ENCODE measurements at places on chromosomes 5 and 9.
A peak's percentile ranks its signal among the peaks of the same experiment; 100 is the strongest.

DNA sequence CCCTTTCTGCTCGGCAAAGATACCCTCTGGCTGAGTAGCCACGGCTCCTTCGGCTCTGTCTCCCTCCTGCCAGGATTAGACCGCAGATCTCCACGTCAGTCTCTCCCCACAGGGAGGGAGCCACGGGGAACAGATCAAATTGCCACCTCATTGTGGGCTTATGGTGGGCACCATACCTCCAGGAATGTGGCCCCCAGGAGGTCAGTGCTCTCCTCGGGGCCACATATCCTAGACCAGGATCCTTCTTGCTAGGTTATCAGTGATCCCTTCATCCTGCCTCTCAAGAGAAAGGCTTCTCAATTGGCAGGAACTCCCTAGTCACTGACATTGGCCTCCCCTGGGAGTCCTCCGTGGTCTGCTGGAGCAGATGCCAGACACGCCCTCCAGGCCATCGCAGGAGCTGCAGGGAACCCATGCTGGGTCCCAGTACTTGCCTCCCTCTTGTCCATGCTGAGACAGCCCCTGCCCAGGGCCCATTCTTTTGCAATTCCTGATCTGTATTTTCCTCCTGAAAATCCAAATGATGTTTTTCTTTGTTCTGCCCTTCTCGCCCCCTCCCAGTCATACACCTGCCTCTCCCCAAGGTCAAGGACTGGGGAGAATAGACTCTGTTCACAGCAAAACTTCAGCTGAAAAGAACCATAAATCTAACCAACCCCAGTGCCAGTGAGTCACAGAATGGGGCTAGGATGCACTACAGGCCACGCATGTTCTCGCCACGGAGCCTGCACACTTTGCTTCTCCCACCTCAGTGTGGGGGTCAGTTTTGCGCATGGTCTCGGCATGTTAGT is 31.6 kb upstream of the ENHO start:
- DNase-seq = no peak

DNA sequence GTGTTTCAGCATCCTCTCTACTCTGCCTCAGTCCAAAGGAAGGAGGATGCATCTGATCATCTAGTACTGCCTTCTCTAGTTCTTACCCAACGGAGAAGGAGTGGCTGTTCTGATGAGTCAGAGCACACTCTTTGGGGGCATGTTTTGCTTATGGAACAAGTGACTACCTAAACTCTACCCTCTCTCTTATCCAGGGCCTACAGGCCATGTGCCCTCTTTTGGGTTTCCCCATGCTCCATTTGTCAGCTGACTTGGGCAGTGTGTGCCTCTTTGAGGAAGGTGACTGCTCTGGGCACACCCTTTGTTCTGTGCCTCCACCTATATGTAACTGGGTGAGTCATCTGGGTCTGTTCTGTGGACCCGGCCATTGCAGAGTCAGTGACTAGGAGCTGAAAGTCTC is 89.6 kb upstream of the BNC2 start:
- DNase-seq = no peak

DNA sequence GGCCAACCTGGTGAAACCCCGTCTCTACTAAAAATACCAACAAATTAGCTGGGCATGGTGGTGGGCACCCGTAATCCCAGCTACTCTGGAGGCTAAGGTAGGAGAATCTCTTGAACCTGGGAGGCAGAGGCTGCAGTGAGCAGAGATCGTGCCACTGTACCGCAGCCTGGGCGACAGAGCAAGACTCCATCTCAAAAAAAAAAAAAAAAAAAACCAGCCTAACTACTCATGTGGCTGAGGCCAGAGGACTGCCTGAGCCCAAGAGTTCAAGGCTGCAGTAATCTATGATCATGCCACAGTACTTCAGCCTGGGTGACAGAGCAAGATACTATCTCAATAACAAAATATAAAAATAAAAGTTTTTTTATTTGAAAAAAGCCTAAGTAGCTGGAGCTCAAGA is 3.2 kb downstream of the UBTD2 start:
- DNase-seq = no peak

DNA sequence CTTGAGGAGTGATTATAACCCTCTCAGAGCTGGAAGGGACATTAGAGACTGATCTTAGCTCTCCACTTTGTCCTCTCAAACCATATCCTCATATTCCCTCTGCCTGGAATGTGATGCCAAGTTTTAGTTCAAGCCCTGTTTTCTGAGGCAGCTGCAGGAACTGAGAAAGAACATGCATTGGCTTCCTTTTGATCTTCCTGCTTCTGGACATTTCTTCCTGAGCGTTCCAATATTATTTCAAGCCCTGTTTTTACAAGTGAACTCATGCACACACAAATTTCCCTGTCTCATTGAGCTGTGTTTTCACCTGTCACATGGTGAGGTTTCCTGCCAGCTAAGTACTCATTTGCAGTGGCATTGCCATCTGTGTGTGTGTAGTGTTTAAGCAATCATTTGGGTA is 17.0 kb downstream of the FOCAD start:
- no peak for DNase-seq

- no peak for DNase-seq
These were observed 6.5 kb downstream of the AMACR start for GRCh38 chr5:34001241-34001841.

- no peak for DNase-seq
These were observed 25.8 kb downstream of the WNT8A start for GRCh38 chr5:138109463-138110265.

GRCh38 chr9:112104901-112105300 is 70.2 kb downstream of the SUSD1 start:
- DNase-seq = no peak

DNA sequence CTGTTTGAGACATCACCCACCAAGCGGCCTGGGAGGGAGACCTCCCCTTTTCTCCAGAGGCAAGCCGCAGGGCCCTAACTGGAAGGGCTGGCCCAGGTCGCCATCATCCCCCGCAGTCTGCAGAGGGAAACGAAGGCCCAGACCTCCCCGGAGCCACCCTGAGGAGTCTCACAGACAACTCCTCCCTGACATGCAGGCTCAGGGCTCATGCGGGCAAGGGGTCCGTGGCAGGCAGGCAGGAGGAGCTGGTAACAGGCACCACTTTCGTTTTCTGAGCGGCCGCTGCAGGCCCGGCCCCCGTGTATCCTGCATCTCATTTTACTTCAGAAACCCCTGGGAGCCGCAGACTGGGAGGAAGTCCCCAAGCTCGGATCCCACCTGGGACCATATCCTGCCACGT is 192.0 kb upstream of the PPP1R26 start:
- no peak for DNase-seq

- peak; percentile 60 for DNase-seq
These were observed 62.7 kb upstream of the PALM2AKAP2 start for GRCh38 chr9:109717342-109717741.

DNA sequence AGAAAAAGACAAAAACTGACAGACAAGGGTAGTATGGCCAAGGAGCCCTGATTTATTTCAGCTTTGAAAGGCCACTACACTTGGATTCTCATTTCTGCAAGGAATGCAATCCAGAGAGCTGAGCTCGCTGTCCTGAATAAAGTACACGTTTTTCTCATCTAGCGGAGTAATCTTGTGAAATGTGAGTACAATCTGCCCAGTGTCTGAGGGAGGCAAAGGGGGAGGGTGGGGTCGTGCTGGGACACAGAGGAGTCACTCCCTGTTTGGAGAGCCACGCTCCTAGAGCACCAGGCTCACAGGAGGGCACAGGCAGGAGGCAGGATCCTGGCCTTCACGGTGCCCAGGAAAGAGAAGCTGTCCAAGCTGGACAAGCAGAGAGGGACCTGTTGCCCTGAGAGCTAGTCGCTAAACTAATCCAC is 51.0 kb upstream of the IFNK start:
- DNase-seq = no peak

DNA sequence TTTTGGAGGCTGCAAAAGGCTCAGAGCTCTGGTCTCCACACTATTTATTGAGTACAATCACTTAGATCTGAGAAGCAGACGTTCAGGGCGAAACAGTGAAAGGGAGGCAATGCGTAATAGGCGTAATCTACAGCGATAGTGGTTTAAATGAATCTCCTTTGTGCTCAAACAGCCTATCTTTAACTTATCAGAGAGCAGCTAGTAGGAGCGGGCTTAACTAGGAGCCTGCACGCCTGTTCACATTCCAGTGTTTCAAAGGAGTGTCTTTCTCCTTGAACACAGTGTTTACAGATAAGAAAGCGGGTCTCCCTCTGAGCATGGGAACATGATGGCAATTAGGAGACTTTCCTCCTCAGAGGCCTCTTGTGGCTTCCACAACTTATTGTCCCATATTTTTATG is 49.4 kb downstream of the AP3B1 start:
- no peak for DNase-seq

GRCh38 chr5:37568018-37568753 is 189.1 kb downstream of the WDR70 start:
- DNase-seq = no peak

DNA sequence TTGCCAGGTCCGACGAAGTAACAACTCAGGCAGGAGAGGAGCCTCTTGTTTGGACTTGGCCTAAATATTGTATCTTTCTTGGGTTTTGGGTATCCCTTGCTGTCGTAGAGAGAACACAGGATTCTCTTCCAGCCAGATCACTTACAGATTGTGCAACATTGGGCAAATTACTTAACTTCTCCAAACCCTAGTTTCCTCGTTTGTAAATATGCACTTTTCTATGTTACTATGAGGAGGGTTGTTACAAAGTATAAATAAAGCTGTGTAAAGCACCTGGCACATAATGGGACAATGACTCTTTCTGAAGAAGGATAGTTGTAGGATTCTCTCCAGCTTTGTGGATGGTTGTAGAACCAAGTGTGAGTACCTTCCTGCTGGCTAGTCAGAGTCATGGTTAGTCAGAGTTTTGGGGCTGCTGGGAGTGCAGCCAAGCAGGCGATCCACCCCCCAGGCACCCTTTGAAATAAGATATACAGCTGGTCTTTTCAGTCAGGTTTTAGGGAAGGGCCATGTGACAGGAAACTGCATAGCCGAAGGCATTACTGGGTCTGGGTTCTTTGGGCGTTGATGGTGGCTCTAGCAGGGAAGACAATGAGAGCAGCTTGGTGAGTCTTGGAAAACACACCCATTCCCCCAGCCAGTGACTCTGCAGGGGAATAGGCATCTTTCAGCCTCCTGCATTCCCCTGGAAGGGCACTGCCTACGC is 49.9 kb upstream of the GDNF start:
- DNase-seq = no peak

DNA sequence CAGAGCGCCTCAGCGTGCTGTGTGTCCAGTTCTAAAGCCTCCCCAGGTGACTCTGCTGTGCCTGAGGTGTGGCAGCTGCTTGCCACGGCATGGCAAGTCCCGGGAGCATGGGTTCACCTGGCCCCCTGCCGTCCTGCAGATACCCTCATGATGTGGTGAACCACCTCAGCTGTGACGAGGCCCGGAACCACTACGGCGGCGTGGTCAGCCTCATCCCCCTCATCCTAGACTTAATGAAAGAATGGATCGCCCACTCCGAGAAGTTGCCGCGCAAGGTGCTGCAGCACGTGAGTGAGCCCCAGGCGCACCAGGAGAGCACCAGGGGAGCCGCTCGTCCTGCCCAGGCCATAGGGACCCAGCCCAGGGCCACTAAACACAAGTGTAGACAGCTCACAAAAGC is 9.5 kb downstream of the SPACA9 start:
- no peak for DNase-seq

GRCh38 chr9:107874591-107875369 is 385.2 kb upstream of the KLF4 start:
- no peak for DNase-seq

DNA sequence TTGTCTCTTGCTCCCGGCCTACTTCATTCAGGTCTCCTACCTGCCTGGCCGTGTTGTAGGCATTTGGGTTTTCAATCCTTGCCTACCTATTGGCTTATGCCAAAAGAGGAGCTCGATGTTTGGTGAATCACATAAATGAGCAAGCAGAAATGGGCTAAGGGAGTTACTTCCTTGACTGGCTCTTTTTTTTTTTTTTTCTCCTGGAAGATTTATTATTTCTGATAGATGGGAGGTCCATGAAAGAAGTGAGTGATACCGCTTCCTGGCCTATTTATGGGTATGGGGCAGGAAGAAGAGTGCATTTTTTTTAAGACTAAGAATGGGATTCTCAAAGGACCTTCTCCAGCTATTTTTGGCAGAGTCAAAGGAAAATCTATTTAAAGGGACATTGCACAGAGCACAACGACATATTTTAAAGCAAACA is 294.1 kb downstream of the ARHGAP26 start:
- no peak for DNase-seq

DNA sequence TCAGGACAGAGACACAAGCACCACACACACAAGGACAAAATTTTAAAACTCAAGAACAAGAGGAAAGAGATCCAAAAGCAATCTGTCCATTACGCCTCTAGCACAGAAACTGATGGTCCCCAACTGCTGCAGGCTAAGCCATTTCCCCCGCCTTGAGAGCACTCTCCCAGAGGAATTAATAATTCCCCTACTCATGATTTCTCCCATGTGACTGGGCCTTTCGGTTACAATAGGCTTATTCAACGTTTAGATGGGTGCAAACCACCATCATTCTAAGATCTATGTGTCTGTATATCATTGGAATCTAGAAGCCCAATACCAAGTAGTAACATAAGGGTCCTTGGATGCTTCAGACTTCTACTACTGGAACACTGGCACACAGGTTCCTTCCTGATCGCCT is 18.8 kb downstream of the BRD8 start:
- no peak for DNase-seq

GRCh38 chr5:168132241-168132641 is 159.2 kb upstream of the WWC1 start:
- no peak for DNase-seq

GRCh38 chr5:57491369-57491965 is 8.9 kb upstream of the ACTBL2 start:
- DNase-seq = no peak

- no peak for DNase-seq
These were observed 991.2 kb upstream of the ACO1 start for GRCh38 chr9:31393240-31393639.

DNA sequence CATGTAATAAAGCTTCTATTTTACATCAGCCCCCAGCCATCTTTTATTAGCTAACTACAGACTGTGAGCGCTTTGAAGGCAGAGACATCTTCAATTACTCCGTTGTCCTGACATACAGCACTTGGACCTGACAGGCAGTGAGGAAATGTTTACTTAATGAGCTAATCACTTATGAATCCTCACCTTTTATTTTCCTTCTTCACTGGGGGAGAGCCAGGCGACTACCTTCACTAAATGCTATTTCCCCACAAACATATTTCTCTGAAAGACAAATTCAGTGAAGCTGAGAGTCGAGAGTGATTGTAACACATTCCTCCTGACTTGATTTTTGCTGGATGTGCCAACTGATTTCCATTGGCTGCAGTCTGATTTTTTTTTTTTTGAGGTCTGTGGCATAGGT is 192.1 kb upstream of the CLINT1 start:
- DNase-seq = no peak

DNA sequence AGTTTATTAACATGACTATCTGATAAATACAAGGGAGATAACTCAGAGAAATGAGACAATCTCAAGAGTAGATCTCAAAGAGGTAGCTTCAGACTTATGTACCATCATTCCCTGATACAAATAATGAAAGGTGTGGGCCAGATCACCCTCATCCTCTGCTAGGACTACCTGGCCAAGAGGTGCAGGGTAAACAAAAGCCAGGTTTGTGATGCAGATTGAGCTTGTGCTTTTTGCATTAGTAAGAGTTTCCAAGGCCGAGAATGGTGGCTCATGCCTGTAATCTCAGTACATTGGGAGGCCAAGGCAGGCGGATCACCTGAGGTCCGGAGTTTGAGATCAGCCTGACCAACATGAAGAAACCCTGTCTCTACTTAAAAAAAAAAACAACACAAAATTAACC is 8.9 kb upstream of the SPIN1 start:
- DNase-seq = no peak
